ENCODE measurements at places on chromosomes 4 and X.

- DNase-seq: no peak
Observed at GRCh38 chr4:89316931-89317366, 9.3 kb upstream of the GPRIN3 start.

DNA sequence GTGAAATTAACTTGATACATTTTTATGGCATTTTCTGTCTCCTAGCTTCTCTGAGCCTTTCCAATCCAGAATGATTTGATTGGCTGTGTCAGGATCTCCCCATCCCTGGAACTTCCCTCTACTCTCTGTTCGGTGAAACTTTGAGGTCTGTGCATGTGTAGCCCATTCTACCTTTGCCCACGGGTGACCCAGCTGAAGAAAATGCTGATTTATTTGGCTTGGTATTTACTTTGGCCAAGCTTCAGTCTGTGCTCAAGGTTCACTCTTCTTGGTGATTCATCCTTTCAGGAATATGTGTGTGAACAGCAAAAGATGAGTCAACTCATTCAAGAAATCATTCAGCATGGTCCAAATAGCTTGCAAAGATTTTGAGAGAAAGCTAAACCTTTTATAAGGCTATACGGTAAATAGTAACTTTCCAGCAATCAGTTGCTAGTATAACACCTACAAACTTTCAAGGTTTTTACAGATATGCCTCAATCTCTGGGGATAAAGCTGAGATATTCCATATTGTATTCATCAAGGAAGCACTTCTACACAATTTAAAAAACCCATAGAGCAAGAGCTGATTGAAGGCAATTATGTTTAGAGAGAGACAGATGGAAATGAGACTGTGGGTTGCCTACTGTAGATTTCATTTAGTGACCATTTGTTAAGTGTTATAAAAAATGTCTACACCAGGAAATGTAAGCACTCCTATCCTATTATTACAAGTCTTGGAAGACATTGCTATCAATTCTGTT, 233.9 kb upstream of the CXXC4 start:
- DNase-seq: no peak

- DNase-seq: peak; percentile 4
Observed at GRCh38 chrX:65536291-65536690, 1.7 kb upstream of the LAS1L start.

DNA sequence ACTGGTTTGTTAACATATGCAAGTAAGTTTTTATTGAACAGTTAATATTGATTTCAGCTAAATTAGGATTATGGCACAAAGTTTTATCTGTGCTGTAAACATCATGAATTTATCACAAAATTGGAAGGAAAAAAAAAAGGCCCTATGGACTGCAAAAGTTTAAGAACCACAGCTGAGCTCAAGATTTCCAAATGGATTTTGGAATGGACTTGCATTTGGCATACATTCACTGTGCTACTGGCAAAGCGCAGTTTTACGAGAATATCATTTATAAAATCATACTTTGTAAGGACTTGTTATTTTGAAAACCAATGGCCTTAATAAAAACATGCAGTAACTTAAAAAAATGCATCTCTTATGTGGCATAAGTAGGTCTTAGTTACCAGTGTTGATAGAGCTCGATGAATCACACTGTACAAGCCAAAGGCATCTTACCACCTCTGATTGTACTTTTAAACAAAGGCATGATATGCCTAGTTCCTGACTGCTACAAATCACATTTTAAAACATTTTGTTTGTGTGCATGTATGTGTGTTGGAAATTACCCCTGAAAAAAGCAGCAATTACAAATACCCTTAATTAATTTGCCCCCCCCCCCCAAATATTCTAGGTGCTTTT, 58.6 kb downstream of the TAB3 start:
- no peak for DNase-seq

DNA sequence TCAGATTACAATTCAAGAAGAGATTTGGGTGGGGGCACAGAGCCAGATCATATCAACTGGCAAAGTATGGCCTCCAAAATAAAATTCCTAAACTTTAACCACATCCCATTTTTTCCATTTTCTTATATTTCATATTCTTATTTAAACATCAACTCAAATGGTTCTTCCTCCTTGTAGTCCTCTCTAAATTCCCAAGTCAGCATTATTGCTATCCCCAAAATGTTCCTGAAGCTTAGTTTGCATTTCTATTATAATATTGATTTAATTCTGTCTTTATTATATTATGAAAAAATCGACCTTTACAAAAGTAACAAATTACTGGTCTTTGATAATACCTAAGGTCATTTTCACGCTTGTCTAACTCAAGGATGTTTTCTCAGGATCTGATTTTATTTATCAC, 67.5 kb downstream of the NPY1R start:
- DNase-seq: no peak

- no peak for DNase-seq
Observed at GRCh38 chr4:150518559-150518958, 63.4 kb upstream of the MAB21L2 start.

GRCh38 chr4:78660559-78660958, 109.0 kb downstream of the ANXA3 start:
- DNase-seq: no peak

DNA sequence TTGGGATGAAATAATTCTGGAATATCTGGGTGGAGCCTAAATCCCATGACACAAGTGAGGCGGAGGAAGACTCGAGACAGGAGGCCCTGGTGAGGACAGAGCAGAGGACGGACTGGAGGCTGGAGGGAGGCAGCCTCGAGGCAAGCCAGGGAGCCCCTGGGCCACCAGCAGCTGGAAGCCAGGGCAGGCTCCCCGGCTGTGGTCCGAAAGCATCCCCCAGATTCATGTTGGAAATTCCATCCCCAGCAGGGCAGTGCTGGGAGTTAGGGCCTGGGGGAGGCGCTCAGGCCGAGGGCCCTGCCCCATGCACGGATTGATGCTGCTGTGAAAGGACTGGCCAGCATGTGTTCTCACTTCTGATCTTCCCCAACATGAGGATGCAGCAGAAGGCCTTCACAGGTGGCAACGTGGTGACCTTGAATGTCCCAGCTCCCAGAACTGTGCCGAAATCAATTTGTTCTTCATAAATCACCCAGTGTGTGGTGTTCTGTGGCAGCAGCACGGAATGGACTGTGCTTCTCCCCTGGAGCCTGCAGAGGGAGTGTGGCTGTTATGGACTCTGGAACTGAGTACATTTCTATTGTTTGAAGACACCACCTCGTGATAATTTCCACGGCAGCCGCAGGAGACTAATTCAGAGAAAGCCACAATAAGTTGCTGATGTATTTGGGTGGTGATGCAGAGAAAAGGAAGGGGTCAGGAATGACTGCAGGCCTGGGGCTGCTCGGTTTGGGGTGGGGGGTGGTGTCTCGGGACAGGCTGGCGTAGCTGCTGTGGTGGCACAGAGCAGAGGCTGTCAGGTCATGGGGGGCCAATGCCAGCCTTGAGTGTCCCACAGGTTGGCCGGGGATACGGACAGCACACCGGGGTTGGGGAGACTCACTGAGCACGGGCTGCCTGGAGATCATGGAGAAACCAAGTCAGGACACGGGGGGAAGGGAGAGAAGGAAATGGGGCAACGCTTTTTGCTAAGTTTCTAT, 56.9 kb downstream of the PCGF3 start:
- DNase-seq: no peak

- no peak for DNase-seq
Observed at GRCh38 chr4:20901851-20902250, 201.6 kb downstream of the PACRGL start.

DNA sequence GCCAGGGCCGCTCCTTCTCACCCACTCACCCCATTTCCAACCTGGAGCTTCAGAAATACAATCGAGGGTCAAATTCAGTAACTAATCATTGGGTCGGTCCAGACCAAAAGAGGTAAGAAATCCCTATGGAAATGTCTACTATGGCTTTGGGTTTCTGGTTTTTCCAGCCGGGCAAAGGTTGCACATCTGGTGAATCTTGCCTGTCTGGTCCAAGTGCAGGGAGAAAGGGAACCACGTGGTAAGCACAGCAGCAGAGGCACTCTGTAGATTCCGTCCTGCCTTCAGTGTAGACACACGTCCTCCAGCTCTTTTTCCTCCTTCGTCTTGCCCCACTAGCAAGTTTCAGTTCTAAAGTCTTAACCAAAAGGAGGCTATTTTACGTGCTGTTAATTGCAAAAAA, 218.0 kb upstream of the JADE1 start:
- DNase-seq: no peak

- DNase-seq: no peak
Observed at GRCh38 chrX:129781680-129782495, 2.1 kb downstream of the SASH3 start.

- no peak for DNase-seq
Observed at GRCh38 chr4:86401826-86402225, 42.0 kb upstream of the MAPK10 start.

- DNase-seq: no peak
Observed at GRCh38 chrX:154046031-154046781, 26.5 kb upstream of the IRAK1 start.

DNA sequence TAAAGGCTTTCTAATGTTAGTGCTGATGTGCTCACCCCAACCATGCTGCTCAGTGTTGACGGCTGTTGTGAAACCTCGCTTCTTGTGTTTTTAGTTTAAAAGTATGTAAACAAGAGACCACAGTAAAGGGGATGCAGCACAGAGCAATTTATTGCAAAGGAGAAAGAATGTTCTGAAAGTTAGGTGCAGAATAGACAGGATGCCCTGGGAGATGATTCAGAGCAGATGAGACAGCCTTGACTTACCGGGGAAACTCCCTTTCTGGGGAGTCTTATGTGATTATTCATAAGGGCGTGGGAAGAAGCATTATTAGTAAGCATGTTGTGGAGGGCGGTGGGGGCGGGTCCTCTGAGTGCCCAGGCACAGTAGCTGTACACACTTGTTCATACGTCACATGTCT, 47.7 kb downstream of the EVC start:
- no peak for DNase-seq

GRCh38 chr4:20433097-20433705, 181.5 kb downstream of the SLIT2 start:
- DNase-seq: peak; percentile 38

DNA sequence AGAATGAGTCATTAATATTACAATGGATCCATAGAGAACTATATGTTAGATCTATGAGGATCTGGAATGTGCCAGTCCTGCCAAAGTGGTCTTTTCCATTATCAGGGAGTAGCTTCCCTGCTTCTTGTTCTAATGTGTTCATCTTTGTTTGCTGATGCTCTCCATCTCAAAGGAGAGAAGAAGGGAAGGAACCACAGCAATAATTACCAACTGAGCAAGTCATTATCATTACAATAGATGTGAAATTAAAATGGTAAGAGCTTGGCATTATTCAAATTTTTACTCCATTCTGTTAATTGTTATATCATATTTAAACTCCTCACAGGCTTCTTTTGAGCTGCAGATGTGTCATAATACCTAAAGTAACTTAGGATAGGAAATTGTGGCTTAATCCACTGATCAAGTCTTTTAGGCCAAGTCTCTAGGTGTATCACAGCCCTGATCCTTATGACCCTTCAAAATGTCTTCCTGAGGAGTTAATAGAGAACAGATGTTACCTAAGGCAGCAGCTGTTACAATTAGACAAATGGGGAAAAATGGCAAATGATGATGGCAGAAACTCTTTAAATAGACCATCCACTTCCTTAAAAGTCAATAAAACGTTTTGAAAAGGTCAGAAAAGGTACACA, 1492.7 kb upstream of the IGFBP7 start:
- peak; percentile 51 for DNase-seq

- no peak for DNase-seq
Observed at GRCh38 chr4:108107729-108108382, 60.9 kb downstream of the LEF1 start.
